Stimulated activated CD4-positive, alpha-beta T cell treated with anti-CD3 and anti-CD28 coated beads, Interleukin-4, amount 100 ng/mL, for 4 hours (primary cell): ENCODE measurements at places on chromosomes 3 and 15.

DNA sequence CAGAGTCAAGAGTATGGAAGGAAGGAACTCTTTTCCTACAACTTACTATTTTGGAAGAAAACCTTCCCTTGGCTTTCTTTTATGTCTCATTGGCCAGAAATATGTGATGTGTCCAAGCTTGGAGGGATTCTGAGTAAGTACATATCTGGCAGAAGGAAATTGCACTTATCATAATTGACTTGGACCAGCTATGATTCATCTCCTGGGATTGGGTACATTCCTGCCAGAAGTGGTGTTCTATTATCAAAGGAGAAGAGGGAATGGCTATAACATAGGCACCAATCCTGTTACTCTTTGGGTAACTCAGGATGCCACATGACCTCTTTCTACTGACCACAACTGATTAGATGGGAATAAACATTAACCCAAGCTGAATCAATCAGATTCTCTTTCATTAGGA lies 13.5 kb upstream of the DAZL start:
- no peak for DNase-seq

- DNase-seq: no peak
These were observed 914 bp downstream of the ZIC4 start for GRCh38 chr3:147405231-147406027.

DNA sequence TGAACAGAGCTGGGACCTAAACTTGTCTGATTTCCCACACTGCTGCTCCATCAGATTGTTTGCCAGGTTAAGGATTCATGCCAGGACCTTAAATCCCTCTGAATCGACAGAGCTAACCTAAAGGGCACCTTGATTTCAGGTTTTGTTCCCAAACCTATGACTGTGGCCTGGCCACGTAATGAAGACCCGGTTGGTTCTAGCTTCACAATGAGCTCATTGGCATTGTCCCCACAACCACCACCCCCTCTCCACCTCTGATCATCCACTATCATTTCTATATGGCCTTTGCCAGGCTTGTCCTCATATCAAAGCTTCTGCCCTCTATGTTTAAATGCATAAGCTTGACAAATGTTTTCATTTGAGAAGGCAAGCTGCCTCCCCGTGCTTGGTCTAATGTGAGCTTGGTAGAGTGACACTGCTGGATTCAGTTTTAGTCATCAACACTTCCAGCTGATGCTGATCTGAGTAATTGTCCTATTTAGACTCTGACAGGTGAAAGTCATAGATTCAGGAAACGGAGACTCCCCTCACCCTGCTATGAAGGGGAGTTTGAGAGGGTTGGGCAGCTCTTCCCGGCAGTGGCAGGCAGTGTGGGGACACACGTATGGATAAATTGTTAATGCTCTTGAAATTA lies 407.1 kb upstream of the CFAP20DC start:
- no peak for DNase-seq

GRCh38 chr3:138694287-138695007 lies 85.9 kb downstream of the FAIM start:
- DNase-seq: no peak

- no peak for DNase-seq
These were observed 305.1 kb downstream of the LSAMP start for GRCh38 chr3:116140100-116140689.

DNA sequence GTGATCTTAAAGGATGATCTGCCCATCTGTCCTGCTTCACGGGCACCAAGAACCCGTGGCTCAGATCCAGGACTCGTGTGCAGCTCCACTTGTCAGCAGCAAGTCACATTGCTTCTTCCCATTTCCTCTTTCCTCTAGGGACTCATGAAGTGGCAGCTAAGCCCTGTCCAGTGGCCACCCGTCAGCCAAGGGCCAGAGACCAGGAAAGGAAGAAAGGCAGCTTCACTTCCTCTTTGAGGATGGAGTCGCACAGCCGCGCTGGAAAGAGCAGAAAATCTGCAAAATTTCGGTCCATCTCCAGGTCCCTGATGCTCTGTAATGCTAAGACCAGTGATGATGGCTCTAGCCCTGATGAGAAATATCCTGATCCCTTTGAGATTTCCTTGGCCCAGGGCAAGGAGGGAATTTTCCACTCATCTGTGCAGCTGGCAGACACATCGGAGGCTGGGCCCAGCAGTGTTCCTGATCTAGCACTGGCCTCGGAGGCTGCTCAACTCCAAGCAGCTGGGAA lies 28.5 kb downstream of the IL16 start:
- no peak for DNase-seq

DNA sequence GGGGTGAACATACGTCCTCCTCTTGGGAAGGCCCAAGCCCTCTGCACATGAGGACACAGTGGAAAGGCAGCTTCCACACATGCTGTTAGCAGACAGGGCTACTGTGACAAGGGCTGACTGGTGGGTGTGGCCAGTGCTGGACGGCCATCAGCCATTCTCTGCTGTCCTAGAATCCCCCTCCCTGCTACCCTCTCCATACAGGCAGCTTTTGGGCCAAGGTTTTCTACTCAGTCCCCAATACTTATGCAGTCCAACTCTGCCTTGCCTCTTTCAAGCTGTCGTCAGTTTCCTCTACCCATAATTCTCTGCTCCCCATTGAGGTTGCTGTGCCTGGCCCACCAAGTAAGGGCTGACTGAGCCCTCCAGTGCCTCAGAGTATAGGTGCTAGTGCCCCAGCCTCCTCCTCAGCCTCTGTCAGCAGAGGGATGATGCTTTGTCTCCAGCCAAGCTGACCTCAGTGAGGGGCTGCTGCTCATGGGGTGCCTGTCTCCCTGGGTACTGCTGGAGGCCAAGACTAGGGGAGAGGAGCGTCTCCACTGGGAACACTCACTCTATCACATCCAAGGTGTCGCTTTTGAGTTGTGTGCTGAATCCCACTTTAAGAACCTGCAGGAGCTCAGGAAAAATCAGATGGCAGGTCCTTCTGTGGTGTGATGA lies 2.8 kb downstream of the LOXL1 start:
- DNase-seq: no peak

DNA sequence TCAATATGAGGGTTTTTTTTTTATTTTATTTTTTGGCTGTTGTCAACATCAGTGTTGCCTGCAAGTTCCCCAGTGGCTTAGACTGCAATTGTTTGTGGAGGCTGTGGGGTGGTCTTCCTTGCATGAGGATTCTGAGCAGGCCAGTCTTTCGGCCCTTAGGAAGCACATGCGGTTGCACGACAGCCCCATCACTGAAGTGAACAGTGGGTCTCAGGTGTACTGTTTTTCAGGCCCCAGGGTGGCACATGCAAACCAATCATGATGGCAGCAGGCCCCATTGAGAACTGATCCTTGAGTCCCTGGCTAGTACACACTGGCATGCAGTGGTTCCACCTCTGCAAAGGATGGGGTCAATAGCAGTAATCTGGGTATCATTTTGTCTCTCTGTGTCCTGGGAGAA lies 768.7 kb downstream of the EPHA3 start:
- no peak for DNase-seq

GRCh38 chr3:107044677-107045076 lies 332.6 kb upstream of the CCDC54 start:
- no peak for DNase-seq
